ENCODE measurements at places on chromosomes 7 and 10.

- no peak for DNase-seq
Measured at GRCh38 chr10:46514899-46515298, 41.6 kb downstream of the GPRIN2 start.

- no peak for DNase-seq
Measured at GRCh38 chr7:11707606-11708193, 124.3 kb downstream of the THSD7A start.

- DNase-seq: no peak
Measured at GRCh38 chr10:3064423-3064822, 2.9 kb upstream of the PFKP start.

- DNase-seq: no peak
Measured at GRCh38 chr7:132666071-132666773, 90.0 kb upstream of the PLXNA4 start.

GRCh38 chr10:20993389-20993788, 96.3 kb upstream of the NEBL start:
- no peak for DNase-seq

DNA sequence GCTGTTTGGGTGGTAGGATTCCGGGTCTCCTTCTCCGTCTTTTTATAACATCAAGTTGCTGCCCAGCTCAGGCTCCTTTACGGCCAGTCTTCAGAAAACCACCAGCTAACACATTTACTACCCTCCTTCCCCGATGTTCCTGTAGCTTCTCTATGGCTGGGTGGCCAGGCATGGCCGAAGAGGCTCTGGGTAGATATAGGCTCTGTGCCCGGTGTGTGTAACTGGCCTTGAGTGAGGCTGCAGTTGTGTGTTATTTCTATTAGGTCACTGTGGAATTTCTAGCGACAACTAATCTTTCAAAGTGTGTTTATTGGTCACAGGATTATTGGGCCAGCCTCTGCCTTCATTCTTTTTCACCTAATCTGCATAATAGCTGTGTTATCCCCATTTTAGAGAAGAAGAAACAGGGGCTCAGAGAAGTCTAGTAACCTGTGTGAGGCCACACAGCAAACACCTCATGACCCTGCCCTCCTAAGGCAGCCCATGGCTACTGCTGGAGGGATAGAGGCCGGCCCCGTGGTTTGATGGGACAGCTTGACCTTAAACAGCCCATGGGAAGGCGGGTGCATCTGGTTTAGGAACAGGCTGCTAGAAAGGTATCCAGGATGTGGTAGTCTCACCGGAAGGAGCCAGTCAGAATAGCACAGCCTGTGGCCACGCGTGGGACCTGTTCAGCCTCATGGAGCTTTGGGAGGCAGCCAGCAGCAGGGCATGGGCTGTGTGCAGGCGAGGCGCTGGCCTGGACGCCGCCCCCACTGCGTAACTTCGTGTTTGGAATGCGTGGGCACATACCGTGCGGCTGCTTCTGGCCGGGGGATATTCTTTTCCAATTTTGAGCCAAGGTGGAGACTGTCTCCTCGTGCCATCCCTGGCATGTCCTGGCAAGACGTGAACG, 29.7 kb downstream of the HTRA1 start:
- no peak for DNase-seq

GRCh38 chr10:6399879-6400278, 180.2 kb downstream of the PRKCQ start:
- no peak for DNase-seq

GRCh38 chr7:154857240-154857639, 145.7 kb downstream of the PAXIP1 start:
- no peak for DNase-seq

DNA sequence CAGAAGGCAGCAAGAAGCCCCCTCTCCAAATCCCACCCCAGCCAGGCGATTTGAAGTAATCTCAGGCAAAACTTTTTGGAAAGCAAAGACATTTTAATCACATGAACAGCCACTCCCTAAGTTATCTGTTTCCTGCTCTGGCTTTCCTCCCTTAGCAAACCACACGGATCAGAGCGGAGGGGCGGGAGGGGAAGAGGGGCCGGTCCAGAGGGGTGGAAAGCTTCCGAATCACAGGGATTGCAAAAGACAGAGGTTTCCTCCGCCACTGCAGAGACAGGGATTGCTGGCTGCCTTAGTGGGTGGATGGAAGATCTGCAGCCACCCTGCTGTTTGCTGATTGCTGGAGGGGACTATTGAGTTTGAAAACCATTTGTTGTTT, 41.2 kb downstream of the ZCCHC24 start:
- no peak for DNase-seq

- no peak for DNase-seq
Measured at GRCh38 chr10:76882245-76882644, 755.4 kb downstream of the KCNMA1 start.

- no peak for DNase-seq
Measured at GRCh38 chr7:122384528-122384927, 80.0 kb upstream of the FEZF1 start.

DNA sequence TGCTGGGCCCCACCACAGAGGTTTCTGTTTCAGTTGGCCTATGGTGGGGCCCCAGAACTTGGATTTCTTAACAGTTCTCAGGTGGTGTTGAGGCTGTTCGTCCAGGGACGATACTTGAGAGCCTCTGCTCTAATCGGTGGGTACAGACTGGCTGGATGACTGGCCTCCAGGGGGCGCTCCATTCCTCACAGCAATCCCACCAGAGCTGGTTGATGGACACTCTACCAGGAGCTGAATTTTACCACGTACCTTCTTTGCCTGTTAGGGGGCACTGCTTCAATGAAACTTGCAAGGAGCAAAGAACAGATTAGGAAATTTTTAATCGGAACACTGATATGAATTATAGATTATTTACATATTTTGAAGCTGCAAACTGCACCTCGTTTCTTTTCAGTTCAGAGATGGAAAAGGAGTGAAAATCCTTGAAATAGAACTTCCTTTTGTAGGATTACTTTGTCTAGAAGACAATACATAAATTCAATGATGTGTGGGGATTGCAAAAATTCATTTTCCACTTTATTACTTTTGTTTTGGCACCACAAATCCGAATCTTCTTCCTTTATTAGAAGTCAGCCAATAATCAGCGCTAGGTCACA, 44.8 kb downstream of the KBTBD2 start:
- peak; percentile 61 for DNase-seq

DNA sequence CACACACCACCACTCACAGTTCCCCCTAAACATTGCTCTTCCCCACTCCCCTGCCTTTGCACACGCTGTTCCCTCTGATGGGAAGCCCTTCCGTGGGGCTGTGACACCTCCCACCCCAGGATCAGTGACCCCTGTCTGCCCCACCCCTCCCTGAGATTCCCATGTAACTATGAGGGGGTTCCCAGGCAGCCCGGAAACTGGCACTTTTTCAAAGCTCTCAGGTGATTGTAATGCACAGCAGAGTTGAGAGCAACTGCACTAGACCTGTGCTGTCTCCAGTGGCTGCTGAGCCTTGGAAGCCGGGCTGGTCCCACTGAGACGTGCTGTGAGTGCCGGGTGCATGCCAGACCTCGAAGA, 29.8 kb downstream of the GPRIN2 start:
- DNase-seq: no peak

GRCh38 chr7:95598511-95598910, 2.2 kb upstream of the PDK4 start:
- DNase-seq: no peak

DNA sequence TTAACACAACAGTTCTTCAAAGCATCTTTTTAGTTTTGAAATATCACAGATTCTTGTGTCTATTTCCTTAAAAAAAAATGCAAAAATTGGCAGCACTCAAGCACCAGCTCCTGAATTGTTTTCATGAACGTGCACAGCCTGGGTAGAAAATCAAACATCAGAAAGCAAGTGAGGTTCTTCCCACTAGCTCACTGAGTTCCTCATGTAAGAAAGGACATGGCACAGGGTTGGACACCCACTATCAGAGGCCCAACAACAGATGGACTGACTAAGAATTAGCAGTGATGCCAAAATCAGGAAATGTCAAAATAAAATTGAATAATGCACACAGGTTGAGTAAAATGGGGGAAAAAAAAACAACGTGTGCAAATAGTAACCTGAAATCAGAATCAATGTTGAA, 146.8 kb downstream of the PCLO start:
- no peak for DNase-seq

DNA sequence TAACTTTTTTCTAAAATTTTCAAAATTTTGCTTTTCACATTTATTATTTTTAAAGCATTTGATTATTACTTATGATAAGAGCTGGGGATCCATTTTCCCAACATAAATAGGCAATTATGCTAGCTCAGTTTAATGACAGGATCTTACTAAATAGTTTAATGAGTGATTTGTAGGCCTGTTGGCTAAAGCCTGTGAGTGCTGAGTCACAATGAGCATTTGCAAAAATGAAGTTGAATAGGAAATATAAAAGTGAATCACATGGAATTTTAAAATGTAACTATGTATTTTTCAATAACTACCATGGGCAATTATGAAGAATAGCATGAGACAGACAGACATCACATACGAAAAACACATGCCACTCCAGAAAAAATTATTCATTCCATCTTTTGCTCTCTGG, 45.1 kb upstream of the ZPBP start:
- DNase-seq: no peak

DNA sequence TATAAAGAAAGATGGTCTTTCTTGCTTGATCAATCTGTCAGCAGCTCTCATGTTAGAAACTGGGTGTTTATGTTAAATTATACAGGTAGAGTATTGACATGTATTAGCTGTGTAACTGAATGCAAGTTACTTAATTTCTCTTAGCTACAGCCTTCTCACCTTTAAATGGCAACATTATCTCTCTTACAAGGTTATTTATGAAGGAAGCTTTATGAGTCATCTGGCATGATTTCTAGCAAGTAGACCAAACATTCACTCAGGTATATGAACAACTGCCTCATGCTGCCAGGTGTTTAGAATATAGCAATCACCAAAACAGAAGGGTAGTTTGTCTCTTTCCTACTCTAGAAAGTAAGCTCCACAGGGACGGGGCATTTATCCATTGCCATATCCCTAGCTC, 8.5 kb downstream of the ARL4A start:
- DNase-seq: no peak
